ENCODE measurements at places on chromosomes 2 and 18.

- peak; percentile 79 for DNase-seq
These were observed 1.6 kb downstream of the CRIM1 start for GRCh38 chr2:36356990-36357846.

DNA sequence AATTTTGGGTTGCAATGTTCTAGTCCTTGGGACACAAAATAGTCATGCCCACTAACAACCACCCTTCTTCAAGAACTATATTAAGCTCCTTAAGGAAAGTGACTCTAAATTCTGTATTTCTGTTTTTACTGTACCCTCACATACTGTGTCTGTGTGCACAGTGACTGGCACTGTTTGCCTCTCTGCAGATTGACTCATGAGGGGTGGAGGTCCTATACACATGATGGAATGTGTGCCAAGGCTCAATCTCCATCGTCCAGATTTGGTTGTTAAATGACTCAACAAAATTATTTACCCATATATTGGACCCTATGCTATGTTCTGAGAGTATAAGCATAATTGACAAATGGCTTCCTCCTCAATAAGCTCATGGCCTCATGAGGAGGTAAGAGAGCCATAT is 126.6 kb upstream of the CWC22 start:
- no peak for DNase-seq

- DNase-seq, result no peak
These were observed 12.6 kb upstream of the REL start for GRCh38 chr2:60868589-60869273.

GRCh38 chr2:99640635-99641151 is 150.9 kb upstream of the REV1 start:
- peak; percentile 50 for DNase-seq

DNA sequence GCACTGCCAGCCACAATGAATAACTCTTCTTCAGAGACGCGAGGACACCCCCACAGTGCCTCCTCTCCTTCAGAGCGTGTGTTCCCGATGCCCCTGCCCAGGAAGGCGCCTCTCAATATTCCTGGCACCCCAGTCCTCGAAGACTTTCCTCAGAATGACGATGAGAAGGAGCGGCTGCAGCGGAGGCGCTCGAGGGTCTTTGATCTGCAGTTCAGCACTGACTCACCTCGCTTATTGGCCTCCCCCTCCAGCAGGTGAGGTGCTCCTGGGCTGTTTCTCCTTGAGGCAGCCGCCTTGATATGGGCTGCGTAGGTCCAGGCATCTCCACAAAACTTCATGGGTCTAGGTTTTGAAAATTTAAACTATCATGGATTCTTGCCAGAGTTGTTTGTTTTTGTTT is 6.1 kb downstream of the NCAPH start:
- no peak for DNase-seq

GRCh38 chr2:223586261-223586660 is 15.9 kb downstream of the SCG2 start:
- peak; percentile 73 for DNase-seq

- no peak for DNase-seq
These were observed 87.3 kb downstream of the SH3RF3 start for GRCh38 chr2:109216332-109216731.

- DNase-seq, result no peak
These were observed 198.2 kb downstream of the TGIF1 start for GRCh38 chr18:3648200-3648599.

GRCh38 chr18:56649996-56650395 is 1.2 kb upstream of the WDR7 start:
- no peak for DNase-seq

DNA sequence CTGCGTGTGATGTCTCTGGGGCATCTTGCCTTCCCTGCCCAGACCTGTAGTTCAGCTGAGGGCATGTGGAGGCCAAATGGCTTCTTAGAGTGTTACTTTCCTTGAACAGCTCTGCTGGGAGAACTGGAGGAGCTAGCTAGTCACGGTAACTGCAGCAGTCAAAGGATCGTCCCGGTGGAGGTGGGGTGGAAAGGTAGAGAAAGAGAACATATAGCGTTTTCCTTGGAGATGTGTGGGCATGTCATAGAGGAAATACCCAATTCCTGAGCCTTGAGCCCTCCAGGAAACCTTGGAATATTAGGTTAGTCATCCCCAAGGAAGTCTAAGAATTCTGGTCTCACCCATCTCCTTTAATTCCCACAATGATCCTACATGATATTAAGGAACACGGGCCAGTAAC is 33.5 kb upstream of the IL37 start:
- peak; percentile 36 for DNase-seq

- no peak for DNase-seq
These were observed 2.4 kb downstream of the GLS start for GRCh38 chr2:190882856-190883582.

DNA sequence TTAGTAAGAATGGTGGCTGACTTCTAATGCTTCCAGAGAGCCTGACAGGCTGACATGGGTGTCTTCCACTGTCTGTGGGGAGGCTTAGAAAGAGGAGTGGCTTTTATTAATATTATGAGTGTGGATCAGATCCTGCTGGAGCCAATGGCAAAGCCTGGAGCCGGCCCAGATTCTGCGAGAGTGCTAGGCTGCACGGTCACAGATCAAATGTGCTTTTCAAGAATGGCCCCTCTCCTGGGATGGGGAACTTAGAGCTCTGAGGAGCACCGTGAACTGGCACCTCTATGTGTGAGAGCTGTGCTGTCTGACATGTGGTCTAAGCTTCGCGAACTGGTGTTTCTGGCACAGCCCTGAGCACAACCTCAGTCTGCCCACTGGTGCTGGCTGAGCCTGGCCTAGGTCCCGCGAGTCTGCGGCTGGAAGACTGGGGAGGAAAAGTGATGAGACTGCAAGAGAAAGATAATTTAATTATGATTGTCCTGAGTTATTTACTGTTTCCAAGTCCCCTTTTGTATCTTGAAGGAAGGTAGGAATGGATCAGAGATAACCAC is 70.4 kb downstream of the ASAP2 start:
- no peak for DNase-seq

GRCh38 chr2:65681503-65681902 is 249.1 kb upstream of the SPRED2 start:
- DNase-seq, result no peak

DNA sequence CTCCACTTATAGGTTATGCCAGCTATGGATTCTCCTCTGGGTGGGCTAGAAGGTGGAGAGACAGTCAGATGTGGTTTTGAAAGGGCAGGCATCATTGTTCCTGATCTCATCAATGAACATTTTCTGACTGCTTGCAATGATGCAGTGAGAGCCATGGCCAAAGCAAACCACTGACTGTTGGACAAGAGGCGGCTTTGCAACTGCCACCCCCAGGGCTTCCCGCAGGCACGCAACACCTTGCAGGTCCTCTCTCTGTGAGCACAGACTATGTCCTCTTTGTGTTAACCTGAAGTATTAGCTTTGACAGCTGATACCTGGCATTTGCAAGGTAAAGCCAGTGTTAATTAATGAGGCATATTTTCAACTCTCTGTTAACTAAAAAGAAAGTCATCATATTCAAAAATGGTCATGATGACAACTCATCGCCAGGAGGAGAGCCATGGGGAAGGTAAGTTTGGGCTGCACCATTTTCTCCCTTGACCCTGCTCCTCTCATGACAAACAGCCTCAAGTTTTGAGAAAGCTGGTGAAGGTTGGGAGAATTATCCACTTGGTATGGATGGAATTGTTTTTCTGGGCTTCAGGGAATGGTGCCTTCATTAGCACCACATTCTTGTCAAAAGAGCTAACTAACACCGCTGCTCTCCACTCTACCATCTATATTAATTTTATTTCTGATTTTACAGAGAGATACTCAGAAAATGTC is 14.9 kb upstream of the FAM124B start:
- DNase-seq, result no peak

- DNase-seq, result no peak
These were observed 9.8 kb downstream of the CD302 start for GRCh38 chr2:159788253-159788652.

- DNase-seq, result no peak
These were observed 148.1 kb upstream of the PID1 start for GRCh38 chr2:229419158-229419557.

- no peak for DNase-seq
These were observed 77.8 kb downstream of the COL6A3 start for GRCh38 chr2:237336131-237336530.

DNA sequence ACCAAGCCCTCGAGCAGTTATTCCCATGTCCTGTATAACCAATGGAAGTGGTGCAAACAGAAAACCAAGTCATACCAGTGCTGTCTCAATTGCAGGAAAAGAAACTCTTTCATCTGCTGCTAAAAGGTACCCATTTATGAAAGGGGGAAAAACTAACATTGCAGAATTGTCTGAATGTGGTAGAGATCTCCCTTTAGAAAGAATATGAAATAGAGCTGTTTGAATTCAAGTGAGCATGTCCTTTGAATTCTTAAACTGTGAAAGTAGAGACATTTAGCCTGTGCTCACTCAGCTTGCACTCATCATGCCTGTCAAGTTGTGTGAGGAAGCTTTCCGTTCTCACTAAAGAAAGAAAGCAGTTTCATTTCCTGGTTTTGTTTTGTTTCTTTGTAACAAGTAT is 87.4 kb downstream of the EML4 start:
- DNase-seq, result no peak

DNA sequence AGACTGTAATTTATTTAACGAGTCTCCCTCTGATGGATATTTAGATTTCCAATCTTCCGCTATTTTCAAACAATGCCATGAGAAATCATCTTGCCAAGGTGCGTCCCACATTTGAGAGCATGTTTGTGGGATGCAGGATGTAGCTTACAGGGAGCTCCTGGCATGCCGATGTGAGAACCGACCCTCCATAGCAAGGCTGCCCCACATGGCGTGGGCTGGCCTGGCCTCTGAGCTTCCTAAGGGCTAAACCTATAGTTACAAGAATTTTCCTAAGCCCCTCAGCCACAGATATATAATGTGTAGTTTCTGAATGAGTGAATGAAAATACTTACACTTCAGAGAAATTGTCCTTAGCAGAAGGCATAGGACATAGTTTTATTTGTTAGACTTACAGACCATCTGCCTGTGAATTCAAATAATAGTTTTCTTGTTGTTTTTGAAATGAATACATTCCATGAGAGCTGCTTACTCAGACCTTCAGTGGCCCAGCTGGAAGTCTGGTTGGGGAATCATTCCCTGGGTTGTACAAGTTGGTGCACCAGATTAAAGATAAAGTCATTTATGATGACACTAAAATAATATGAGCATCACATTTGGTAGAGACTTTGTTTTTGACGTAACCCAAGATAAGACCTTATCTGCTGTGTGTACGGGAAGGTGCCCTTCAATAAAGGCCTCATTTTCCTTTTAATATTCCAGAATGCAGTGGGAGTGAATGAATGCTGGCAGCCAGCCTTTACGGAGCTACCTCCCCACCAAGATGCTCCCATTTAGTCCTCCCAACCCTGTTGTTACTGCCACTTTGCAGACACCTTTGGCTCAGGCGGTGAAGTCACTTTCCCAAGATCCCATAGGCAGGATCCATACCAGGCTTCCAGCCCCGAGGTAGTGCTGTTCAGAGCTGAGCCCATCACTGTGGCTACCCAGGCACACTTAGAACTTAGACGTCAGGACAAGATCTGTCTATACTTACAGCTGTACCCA is 107.1 kb downstream of the GLI2 start:
- DNase-seq, result no peak

GRCh38 chr2:175750195-175750594 is 251.9 kb downstream of the LNPK start:
- no peak for DNase-seq

- DNase-seq, result peak; percentile 19
These were observed 55.1 kb upstream of the IL1RL1 start for GRCh38 chr2:102256276-102256675.

DNA sequence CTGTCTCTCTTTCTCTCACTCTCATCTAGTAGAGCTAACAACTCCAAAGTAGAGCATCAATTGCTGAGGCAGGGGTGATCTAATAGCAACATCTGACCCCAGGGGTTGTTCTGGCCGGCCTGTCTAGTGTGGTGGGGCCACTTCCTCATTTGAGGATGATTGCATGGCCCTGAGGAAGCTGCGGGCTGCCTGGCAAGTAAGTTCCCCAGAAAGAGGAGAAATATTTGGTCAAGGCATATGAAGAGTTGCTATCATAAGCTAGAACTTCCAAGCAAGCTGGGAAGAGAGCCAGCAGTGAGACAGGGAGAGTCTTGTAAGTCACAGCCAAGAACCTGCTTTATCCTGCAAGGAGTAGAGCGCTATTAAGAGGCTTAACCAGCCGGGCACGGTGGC is 50.8 kb upstream of the TMEM87B start:
- no peak for DNase-seq

DNA sequence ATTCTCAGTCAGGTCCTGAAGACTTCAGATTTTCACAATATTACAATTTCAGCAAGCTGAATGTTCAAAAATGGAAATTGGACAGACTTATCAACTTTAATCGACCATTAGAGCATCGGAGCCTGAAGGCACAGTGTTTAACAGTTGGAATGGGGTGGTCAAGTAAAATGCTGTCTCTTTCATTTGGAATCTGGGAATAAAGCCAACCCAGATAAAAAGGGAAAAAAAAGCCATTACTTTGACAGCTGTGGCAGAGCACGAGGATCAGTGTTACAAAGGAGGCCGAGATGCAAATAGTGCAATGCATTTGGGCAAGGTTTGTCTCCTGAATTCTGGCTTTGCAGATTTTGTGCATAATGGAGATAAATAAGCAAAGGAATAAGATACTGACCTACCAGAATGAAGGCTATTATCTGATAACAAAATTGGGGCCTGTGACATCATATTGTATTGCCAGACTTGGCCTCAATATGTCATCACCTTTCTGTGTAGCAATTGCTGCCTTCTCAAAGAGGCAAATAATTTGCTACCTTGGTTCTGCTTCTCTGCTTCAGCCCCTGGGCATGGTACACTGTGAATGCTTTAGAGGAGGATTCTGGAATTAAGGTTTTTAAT is 277.5 kb upstream of the KLHL29 start:
- DNase-seq, result no peak

DNA sequence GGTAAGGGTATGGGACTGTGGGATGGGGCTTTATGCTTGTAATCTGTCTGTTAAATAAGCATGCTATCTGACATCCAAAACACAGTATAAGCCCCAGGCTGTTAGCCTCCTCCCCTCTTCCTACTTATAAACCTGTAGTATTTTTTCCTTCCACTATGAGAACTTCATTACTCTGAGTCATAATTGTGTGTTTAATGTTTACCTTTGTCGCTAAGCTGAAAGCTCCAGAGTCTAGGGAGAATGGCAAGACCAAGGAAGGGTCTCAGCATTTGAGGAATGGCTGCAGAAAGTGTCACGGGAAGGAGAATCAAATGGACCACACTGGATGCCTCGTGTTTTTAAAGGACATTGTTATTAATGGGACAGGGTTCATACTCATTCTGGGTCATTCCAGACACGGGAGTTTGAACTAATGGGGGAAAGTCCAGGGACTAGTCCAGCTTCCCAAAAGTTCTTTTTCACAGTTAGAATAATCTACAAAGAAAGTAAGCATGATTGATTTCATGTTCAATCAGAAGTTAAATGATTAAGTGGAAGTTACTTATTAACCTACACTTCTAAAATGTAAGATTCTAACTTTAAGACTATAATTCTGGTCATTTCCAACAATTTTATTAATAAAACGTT is 292.2 kb downstream of the AFF3 start:
- peak; percentile 96 for DNase-seq

GRCh38 chr18:51716277-51716676 is 518.8 kb upstream of the MEX3C start:
- DNase-seq, result no peak

GRCh38 chr2:167857416-167857815 is 390.0 kb downstream of the STK39 start:
- DNase-seq, result no peak

- DNase-seq, result peak; percentile 52
These were observed 64.5 kb downstream of the LYPD6 start for GRCh38 chr2:149394864-149395263.

Measured in renal cortical epithelial cell (primary cell).